ENCODE measurements at places on chromosomes 13 and 19.

DNA sequence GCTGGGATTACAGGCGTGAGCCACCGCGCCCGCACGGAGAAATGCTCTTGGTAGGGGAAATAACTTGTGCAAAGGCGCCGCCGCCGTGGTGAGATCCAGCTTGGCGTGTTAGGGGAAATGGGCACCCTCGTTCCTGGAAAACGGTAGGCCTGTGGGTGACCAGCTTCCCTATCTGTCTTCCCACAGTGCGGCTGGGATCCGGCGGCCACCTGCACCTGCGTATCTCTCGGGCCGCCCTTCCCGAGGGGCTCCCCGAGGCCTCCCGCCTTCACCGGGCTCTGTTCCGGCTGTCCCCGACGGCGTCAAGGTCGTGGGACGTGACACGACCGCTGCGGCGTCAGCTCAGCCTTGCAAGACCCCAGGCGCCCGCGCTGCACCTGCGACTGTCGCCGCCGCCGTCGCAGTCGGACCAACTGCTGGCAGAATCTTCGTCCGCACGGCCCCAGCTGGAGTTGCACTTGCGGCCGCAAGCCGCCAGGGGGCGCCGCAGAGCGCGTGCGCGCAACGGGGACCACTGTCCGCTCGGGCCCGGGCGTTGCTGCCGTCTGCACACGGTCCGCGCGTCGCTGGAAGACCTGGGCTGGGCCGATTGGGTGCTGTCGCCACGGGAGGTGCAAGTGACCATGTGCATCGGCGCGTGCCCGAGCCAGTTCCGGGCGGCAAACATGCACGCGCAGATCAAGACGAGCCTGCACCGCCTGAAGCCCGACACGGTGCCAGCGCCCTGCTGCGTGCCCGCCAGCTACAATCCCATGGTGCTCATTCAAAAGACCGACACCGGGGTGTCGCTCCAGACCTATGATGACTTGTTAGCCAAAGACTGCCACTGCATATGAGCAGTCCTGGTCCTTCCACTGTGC, 2.4 kb downstream of the GDF15 start:
- DNase-seq, result peak; percentile 87

DNA sequence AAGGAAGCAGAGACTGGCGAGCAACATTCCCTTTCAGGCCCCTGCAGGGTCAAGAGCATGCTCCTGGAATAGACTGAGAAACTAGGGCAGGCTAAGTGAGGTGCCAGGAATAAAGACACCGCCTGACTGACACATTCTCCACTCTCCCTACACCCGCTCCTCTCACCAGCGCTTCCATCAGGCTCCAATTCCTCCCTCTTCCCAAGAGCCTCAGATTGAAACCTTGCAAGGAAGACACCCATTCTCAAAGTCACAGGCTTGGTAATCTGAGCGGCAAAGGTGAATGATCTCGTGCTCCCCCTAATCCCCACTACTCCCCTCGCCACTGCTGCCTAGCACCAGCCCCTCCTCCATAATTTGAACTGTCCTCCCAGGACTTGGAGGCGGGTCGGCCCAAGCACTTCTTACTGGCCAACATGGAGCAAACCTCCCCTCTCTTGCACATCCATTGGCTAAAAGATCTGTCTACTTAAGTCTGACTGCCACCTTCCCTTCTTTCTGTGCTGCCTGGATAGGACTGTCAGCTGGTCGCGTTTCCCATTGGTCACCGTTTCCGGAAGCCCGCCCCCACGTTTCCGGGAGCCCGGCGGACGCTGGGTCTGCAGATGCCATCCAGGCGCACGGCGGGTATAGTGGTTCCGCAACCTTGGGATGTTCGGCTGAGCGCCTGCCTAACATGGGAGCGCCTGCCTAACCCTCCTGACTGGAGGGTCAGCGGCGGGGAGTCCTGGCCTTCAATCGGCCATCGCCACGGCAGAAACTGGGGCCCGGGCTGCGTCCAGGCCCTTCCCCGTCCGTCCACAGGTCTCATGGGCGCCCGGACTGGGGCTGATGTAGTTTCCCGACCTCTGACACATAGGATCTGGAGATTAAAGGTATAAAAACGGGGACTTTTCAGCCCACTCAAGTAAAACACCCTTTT, 33.6 kb downstream of the ZNF383 start:
- DNase-seq, result peak; percentile 72

DNA sequence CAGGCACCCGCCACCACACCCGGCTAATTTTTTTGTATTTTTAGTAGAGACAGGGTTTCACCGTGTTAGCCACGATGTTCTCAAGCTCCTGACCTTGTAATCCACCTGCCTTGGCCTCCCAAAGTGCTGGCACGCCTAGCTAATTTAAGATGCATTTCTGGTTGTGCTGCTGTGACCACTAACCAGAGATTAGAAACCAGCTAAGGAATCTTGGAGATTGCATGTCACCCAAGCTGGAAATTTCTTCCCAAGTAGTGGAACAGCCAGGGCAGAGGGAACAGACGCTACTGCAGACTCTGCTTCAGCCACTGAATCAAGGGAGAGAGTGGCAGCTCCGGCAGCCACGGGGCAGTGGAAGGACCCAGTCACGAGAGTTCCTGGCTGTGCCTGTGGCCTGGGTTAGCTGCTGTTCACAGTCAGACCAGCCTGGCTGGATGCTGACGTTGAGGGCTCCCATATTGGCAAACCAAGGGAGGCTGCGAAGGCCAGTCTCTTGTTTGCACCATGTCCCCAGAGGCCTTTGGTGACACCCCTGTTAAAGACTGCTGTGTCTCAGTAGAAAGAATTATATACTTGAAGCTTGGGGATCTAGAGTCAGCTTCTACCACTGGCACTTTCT, 7.9 kb downstream of the TPM4 start:
- DNase-seq, result no peak

DNA sequence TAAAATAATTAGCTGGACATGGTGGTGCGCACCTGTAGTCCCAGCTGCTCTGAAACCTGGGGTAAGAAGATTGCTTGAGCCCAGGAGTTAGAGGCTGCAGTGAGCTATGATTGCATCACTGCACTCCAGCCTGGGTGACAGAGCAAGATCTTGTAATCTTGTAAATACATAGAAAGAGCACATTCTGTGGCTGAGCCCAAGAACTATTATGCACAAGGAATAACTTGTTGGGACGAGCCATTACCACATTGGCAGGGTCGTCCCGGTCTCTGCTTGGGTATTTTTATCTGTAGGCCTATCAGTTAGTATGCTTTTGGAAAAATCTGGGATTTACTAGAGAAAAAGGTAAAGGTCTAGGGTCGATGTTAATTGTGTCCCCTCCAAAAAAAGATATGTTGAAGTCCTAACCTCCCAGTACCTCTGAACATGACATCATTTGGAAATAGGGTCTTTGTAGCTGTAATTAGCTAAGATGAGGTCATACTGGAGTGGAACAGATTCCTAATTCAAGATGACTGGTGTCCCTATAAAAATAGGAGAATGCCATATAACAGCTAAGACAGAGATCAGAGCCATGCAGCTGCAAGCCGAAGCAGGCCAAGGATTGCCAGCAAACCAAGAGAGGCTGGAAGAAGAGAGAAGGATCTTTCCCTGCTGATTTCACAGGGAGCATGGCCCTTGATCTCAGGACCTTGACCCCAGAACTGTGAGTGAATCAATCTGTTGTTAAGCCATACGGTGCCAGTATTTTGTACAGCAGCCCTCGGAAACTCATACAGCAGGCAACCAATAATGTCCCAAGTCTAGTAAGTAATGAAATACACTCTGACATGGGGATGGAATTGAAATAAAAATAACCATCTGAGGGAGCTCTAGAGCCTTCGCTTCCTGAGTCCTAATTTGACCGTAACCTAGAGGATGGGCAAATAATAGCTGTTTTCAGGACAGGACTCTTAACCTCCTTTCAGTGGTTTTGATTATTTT, 77.0 kb downstream of the TM9SF2 start:
- DNase-seq, result no peak

DNA sequence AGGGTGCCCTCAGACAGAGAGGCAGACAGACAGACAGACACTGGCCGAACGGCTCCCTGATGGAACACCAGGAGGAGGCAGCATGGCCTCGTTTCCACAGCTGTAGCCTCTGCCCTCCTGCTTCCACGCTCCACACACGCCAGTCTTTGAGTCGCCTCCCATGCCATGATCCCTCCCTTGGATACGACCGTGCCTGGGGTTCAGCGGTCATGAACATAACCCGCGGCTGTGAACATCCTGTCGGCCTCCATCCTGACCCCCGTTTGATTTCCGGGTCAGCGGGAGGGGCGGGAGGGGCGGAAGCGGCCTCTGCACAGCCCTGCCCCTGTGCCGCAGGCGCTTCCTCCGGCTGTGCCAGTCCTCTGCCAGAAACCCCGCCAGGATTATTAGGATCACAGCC, 23.4 kb downstream of the GP6 start:
- DNase-seq, result no peak

- no peak for DNase-seq
Observed at GRCh38 chr13:36430247-36431203, 1.8 kb upstream of the CCNA1 start.

GRCh38 chr19:52735734-52736133, 890 bp upstream of the ZNF611 start:
- DNase-seq, result peak; percentile 77

- DNase-seq, result no peak
Observed at GRCh38 chr13:52852444-52852843, 4.0 kb upstream of the PCDH8 start.

DNA sequence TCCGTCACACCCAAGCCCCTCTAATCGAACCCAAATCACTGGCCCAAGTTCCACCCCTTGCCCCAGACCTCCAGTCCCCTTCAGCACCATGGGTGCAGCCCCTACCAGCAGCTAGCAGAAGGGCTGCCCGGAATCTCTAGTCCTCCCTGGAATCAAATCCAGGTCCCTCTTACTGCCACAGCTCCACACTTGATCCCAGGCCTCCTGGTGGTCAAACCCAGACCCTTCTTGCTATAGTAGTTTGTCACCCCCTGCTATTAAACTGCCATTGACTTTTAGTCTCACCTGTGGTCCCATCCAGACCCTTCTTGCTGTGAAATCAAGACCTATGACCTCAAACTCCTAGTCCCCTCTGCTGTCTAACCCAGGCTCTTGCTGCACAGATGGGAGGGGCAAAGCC, 8.7 kb downstream of the HIPK4 start:
- DNase-seq, result no peak

GRCh38 chr13:24693862-24694471, 13.8 kb downstream of the ATP12A start:
- no peak for DNase-seq

- DNase-seq, result no peak
Observed at GRCh38 chr13:82698941-82699340, 1183.3 kb downstream of the SLITRK1 start.

DNA sequence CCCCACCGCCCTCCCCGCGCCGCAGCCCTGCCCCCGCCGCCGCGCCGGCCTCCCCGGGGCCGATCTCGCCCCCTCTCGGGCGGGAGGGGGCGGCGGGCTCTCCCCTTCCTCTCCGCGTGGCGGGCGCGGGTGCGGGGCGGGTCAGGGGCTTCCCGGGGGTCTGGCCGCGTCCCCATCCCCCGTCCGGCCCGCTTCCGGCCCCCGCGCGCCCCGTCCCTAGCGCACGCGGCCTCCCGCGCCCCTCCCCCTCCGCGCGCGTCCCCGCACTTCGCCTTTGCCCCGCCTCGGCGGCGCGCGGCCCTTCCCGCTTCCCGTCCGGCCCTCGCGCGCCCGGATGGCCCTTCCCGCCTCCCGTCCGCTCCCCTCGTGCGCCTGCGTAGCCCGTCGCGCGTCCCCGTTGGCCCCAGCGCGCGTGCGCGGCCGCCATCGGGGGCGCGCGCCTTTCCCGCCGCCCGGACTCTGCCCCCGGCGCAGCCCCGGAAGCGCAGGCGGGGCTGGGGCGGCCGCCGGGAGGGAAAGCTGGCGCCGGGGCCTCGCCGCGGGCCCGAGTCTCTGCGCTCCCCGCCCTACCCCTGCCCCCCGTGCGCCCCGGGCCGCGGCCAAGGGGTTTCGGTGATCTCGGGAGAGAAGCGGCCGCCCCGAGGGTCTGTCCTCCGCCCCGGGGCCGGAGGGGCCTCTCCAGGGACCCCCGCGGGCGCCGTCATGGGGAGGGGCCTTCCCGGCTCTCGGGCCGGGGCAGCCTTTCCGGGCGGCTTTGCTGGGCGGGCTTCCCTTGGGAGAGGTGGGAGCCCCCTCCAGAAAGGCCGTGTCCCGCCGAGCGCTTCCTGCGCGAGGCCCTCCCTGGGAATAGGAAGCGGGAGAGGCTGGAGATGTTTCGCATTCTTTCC, 519 bp downstream of the PTBP1 start:
- DNase-seq, result no peak

DNA sequence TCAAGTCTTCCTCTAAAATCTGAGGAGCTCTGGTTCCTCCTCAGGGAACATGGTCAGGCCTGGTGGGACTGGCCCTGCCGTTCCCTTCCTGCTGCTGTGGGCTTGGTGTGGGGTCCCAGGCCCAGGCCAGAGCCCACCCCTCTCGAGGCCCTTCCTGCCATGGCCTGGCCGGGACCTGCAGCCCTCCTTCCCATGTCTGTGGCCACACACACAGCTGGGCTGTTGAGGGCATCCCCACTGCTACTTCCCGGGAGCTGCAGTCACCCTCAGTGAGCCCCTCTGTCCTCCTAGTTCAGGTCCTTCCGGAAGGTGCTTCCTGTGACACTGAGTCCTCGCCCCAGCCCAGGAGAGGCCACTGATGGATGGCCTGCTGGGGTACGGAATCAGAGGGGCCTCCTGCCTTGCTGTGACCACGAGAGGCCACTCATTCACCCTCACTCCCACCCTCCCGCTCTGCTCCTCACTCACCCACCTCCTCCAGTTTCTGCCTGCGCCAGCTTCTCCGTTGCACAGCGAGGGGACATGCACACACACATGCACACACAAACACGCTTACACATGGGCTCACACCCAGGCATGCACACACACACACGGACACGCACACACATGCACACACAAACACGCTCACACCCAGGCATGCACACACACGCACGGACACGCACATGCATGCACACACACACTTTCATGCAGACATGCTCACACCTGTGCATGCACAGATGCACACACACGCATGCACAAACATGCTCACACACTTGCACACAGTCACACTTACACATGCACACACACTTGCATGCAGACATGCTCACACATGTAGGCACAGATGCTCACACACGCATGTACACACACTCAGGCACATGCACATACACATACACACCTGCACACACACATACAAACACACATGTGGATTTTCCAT, 7.3 kb upstream of the MCF2L start:
- no peak for DNase-seq

DNA sequence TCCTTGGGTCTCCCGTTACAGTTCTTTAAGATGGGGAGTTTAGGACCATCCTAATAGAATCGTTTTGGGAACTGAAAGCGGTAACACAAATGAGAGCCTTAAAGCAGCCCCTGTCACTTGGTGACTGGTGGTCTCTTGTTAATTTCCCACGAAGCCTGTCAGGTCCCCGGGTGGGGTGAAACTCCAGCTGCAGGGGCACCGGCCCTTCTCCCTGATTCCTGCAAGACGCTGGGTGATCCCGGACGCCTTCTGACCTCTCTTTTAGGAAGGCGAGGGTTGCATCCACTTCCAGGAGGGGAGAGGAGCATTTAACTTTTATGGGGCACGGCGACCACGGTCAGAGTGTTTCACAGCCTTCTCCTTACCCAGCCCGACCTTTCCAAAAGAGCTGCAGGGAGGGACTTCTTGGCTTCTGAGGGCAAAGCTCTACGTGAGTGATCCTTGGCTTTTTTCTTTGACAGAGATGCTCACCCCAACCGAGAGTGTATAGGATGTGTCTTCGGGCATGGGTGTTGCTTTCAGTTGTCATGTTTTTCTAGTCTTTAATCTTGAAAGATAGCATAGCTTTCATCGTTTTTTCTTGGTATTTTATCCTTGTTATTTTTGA, 688 bp downstream of the ZNF225 start:
- no peak for DNase-seq

- DNase-seq, result no peak
Observed at GRCh38 chr13:90806016-90806615, 541.4 kb upstream of the MIR17HG start.
